ENCODE measurements at places on chromosomes 2 and 18. TPM values are rescaled to one million over a fixed set of nuclear protein-coding genes. Genes with fewer than 3 reads are reported as not detected.

GPR45 gene
- 0.17 TPM for total RNA-seq

DNMT3A gene
- total RNA-seq: 4.9 TPM

NTSR2 gene
- not detected for total RNA-seq

CNRIP1 gene
- 7.2 TPM for total RNA-seq

SERPINE2 gene
- total RNA-seq: 101 TPM

LCT gene
- not detected for total RNA-seq

VAMP5 gene
- total RNA-seq: not detected

NXPH2 gene
- total RNA-seq: 1.6 TPM

TUBB8B gene
- not detected for total RNA-seq

DNA sequence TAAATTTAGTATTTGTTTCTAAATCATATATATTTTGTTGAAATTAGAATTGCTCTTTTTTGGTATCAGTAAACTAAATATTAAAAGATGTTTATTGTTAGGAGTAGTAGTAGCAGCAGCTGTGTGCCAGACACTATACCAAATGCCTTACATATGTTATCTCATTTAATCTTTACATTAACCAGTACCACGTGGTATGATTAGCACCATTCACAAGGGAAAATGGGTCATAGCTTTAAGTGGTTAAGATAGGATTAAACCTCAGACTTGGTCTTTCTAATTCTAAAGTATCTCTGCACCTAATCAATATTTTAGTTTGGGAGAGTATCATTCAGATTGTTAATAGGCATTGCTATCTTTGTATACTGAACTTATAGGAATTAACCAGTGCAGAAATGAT, 29.0 kb downstream of the PSMD14 start:
- no peak for DNase-seq

- DNase-seq: no peak
These were observed 36.5 kb downstream of the EIF4E2 start for GRCh38 chr2:232586943-232587505.

- no peak for DNase-seq
These were observed 13.1 kb upstream of the LGALSL start for GRCh38 chr2:64440843-64441242.

DNA sequence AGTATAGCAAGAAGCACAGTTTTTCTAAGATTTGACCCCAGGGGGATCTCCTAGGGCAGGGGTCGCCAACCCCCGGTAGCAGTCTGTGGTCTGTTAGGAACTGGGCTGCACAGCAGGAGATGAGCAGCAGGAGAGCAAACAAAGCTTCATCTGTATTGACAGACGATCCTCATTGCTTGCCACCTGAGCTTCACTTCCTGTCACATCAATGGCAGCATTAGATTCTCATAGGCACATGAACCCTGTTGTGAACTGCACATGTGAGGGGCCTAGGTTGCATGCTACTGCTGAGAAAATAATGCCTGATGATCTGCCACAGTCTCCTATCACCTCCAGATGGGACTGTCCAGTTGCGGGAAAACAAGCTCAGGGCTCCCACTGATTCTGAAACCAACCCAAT, 136.2 kb downstream of the RGPD3 start:
- DNase-seq: no peak

GRCh38 chr2:237455764-237456163, 31.3 kb upstream of the MLPH start:
- peak; percentile 49 for DNase-seq

- no peak for DNase-seq
These were observed 1.5 kb upstream of the FLACC1 start for GRCh38 chr2:201358684-201359083.

GRCh38 chr2:222582928-222583327, 73.0 kb downstream of the FARSB start:
- no peak for DNase-seq

DNA sequence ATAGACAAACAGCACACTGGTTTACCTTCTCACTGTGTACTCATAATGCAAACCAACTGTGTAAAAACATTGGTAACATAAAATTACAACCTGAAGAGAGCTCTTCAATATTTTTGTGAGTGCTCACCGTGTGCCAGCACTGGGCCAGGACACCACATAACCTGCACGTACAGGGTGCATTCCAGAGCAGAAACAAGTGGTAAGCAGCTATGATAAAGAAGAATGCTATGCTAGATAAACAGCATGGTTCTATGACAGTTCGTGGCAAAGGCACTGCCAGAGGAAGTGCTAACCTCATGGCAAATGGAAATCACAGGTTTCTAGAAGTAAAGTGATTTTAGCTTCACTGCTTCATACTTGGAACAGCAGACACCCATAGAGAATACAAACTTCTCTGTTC, 343.5 kb downstream of the MTX2 start:
- no peak for DNase-seq

DNA sequence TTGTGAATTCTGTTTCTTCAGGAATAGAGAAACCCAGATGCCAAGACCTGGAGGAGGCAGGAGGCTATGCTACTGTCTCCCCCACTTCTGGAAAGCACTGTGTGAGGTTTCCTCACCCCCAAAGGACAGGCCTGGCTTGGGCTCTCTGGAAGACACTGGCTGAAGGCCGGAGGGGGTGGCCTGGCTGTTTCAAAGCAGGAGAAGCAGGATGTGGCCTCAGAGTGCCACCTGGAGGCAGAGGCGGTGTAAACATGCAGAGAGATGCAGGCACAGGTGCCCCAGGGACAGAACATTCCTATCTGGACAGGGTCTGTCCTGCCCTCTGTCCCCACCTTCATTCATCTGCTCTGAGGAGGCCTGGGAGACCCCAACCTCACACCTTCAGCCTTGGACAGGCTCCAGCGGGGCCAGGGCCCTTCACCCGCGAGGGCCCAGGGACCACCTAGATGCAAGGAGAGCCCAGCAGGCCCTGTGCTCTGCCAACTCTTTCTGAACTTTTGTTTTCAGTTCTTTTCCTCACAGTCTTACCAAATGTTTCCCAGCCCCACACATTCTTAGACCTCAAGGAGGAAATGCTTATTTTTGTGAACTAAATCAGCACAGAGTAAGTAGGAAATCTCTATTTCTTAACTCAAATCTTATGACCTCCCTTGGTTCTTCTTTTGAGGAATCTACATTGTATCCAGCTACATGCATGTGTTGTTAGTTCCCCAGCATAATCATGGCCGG, 79.2 kb downstream of the LONRF2 start:
- peak; percentile 55 for DNase-seq

DNA sequence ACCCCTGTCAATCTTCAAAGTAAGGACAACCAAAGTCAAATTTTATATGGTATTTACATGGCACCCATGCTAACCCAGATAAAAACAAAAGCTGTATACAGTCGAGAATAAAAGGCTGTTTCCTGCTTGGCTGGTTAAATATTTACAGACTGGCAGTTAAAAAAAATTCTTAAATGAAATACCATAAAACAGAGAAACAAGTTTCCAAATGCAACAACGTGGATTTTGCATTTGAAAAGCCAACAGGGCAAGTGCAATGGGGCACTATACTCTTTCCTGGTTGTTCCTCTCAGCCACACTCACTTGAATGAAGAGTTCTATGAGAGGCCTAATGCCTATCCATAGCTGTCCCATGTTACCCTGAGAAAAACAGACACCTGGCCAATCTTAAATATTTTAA, 6.1 kb upstream of the NR4A2 start:
- peak; percentile 51 for DNase-seq

DNA sequence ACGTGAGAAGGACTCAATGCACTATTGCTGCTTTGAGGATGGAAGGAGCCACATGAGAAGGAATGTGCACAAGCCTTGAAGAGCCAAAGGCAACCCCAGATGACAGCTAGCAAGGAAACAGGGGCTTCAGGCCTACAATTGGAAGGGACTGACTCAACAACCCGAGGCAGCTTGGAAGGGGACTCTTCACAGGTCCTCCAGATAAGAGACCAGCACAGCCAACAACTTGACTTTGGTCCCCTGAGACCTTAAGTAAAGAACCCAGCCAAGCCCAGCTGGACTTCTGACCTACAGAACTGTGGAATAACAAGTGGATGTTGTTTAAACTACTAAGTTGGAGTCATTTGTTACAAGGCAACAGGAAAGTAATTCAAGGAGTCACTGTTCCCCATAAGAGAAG, 277.2 kb downstream of the SUCLG1 start:
- no peak for DNase-seq

DNA sequence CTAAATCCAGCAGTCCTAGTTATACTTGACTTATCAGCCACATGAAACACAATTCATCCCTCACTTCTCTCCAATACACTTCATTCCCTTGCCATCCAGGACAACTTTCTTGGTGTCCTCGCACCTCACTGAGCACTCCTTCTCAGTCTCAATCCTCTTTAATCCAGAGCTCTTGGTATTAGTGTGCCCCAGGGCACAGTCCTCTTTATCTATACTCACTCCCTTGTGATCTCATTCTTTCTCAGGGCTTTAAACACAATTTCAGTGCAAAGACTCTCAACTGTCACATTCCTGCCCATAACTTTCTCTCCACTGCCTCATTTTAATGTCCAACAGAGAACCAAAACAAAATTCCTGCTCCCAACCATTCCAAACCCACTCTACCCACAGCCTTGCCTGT, 60.8 kb upstream of the SPOPL start:
- DNase-seq: no peak

DNA sequence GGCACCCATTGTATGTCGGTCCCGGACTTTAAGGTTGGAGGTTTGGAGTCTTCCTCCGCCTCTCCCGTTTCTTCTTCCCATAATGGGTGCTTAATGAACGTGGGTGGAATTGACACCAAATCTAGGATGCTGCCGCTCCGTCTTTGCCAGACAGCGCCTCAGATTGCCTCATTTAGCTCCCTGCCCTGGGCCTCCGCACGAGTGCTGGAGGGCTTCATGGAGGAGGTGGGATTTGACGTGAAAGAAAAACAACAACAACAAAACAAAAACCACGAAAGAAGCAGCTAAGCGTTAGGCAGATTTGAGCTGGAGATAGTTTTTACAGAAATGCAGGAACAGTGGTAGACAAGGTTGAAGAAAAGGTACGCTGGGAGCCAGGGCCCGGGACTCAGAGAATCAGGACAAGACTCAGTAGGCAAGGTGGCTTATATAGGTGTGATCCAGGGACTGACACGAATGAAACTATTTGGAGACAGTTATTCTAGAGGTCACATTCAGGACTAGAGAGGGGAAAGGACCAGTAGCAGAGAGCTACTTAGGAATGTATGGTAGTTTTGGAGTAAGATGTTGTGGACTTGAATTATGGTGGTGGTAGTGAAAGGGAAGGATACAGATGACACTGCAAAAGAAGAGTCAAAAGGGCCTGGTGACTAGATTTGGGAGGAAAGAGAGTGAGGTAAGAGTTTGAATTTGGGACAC, 605 bp downstream of the ZNF2 start:
- no peak for DNase-seq

GRCh38 chr2:130915149-130915548, 78.4 kb downstream of the ARHGEF4 start:
- DNase-seq: no peak

- no peak for DNase-seq
These were observed 9.9 kb downstream of the CHST10 start for GRCh38 chr2:100407563-100407962.

- no peak for DNase-seq
These were observed 42.1 kb upstream of the GCFC2 start for GRCh38 chr2:75752828-75753227.

DNA sequence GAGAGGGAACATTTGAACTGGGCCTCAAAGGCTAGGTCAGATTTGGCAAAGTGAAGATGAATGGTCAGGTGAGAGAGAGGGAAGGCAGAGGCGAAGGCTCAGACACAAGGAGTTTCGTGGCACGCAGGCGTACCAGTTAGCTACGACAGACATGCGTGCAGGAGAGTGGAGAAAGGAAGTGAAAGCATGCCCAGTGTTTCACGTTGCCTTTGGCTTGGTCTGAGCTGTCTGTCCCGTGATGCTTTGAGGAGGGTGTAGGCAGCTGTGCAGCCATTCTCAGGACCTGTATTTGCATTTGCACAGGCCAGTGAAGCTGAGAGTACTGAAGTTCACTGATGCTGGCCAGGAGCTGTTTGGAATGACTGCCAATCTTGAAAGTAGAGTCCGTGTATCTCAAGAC, 69.5 kb downstream of the HNRNPLL start:
- no peak for DNase-seq

GRCh38 chr2:81195774-81196382, 891.3 kb upstream of the LRRTM1 start:
- no peak for DNase-seq

DNA sequence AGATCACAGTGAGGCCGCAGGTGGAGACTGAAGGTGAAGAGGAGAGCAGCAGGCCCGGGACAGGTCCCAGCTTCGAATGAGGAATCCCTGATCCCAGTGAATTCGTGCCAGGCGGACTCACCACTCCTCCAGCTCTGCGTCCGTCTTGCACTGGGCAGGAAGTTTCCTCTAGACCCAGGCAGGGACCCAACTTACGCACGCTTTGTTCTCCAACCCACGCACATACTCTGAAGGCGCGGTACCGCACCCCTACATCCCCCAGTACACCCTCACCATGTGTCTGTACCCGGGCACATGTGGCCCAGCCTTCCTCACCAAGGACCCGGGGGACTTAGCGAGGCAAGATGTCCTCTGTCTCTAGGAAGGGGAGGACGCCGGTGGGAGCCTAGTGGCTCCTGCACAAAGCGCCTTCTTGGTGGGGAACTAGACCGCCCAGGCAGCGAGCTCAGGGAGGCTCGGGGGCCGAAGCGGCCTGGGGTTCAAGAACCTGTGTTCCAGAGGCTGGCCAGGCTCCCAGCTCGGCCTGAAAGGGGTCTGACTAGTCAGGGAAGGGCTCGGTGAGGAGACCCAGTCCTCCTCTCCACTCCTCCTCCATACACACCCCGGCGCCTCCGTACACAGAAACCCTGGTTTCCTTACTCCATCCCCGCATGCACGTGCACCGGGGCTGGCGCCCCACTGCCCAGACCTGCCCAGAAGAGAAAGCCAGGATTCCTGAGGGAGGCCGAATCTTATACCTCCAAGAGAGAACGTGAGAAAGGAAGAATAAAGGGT, 38.3 kb upstream of the ATP6V1B1 start:
- no peak for DNase-seq

- peak; percentile 76 for DNase-seq
These were observed 73.5 kb downstream of the MYO1B start for GRCh38 chr2:191318729-191319078.

- DNase-seq: no peak
These were observed 35.3 kb downstream of the KCNF1 start for GRCh38 chr2:10947005-10947440.

DNA sequence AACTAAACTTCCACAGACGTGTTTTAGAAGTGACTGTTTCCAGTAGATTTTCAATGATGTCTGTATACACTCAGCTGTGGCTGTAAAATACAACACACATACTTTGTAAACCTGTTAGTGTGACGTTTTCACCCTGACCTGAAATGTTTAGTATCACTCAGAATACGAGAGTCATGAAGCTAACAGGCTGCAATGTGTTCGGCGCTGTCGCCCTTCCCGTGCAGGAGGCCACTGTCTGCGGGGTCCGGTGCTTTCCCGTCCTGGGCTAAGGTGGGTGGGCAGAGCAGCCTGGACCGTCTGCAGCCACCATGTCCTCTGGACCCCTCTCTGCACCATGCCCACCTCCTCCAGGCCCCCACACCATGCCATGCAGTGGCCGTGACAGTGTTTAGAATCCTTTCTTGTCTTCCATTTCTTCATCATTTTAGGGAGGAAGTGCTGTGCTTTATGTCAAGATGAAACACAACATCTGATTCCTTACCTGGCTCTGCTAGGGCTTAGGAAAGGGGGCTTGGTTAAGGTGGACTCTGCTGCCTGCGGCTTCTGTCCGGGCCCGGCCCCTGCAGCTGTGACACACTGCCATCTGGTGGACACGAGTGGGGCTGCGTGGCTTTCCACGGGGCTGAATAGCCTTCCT, 53.8 kb upstream of the RBM44 start:
- peak; percentile 25 for DNase-seq

GRCh38 chr2:36697424-36698066, 1.0 kb downstream of the VIT start:
- no peak for DNase-seq

- DNase-seq: no peak
These were observed 28.9 kb downstream of the PXDN start for GRCh38 chr2:1715184-1716013.

- no peak for DNase-seq
These were observed 18.0 kb downstream of the C2orf74 start for GRCh38 chr2:61179701-61180639.

Measured in Caki2 (cell line).